ENCODE measurements at places on chromosomes 1 and 21. TPM values are rescaled to one million over a fixed set of nuclear protein-coding genes. Genes with fewer than 3 reads are reported as not detected.

GRCh38 chr1:12438349-12438924 lies 179.6 kb downstream of the DHRS3 start:
- DNase-seq: no peak

- no peak for DNase-seq
These were observed 17.5 kb downstream of the NEK7 start for GRCh38 chr1:198174297-198174696.

DNA sequence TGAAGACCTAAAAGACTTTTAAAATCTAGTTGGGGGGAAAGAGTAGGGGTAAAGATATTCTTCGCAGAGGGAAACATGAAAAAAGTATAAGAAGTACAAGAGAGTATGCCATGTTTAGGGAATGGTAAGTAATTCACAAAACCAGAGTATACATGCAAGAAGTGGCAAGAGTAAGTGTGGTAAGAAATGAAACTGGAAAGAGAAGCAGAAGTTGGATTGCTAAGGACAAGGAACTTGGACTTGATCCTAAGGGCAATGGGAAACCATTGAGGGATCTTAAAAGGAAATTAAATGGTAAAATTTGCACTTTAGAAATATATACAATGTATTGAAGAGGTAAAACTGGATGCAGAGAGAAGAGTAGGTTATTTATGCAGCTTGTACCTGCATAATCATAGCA lies 9.2 kb upstream of the ZNF644 start:
- DNase-seq: no peak

GRCh38 chr1:53142226-53142853 lies at the start of gene SLC1A7:
Gene SLC1A7, minus strand, starts transcription at chr1:53142638. Its CDS starts 189 bp downstream, at chr1:53142449.
- DNase-seq: peak; percentile 6

- DNase-seq: no peak
These were observed 165.3 kb downstream of the COL24A1 start for GRCh38 chr1:85991261-85991660.

DNA sequence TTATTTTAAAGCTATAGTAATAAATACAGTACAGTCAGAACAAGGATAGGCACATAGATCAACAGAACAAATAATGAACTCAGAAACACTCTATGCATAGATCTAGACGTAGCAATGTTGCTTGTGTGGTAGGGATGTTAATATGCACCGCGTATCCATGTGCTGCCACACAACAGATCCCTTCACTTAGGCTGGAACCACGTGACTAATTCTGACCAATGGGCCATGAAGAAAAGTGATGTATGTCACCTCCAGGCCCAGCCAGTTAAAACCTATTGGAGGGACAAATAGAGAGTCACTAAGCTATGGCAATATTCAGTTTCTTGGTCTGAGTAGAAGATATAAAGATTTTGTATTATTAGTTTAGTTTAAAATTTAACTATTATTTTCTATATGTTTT lies 91.4 kb downstream of the ADAMTS1 start:
- DNase-seq: no peak

GRCh38 chr1:65527707-65528503 lies 107.4 kb downstream of the LEPR start:
- DNase-seq: no peak

F3 gene
- total RNA-seq: 365 TPM

FCGR1A gene
- 4.6 TPM for total RNA-seq

LEMD1 gene
- 7.0 TPM for total RNA-seq

ANGPTL7 gene
- total RNA-seq: 1.8 TPM

C4BPB gene
- 5.4 TPM for total RNA-seq
